ENCODE measurements at places on chromosomes 5 and 9.

DNA sequence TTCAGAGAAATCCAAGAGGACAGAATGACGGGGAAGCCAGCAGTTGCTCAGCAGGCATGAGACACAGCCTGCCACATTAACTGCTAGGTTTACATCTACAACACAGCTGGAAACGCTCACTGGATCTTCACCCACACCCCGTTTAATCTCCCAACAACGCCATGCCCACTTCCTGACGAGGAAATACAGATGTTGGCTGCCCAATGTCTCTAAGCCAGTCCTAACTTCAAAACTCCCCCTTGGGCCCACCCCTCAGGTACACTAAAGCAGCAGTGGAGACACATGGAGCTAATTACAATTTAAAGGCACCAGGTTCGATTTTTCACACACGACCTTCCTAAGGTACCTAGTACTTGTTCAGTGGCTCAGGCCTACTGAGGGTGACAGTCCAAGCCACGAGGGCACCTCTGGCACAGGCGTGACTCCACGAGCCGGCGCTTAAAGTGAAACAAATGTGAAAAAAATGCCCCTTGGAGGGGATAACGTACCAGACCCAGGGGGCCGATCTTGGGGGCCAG, 904 bp downstream of the RPL12 start:
- no peak for DNase-seq

DNA sequence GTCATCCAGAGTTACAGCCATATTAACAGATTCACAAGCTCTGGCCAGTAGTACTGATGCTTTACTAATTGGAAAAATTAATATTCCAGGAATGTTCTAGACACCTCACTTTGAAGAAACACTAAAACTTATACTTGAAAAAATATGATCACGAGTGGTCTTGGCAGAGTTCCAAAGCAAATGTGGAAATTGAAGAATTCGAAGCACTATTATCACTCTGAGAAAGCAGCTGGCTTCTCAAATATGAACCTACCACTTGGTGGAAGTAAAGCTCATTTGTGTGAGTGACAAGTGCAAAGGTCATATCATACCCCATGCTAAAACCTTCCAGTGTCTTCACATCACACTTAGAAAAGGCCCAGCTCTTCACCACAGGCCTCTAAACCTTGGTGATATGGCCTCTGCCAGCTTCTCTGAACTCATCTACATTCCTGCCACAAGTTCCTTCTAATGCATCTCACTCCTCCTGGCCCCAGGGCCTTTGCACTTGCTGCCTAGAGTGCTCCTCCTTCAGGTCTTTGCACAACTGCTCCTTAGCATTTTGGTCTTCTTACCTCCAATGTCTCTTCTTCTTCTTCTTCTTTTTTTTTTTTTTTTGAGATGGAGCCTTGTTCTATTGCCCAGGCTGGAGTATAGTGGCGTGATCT, 175.7 kb upstream of the SMIM23 start:
- DNase-seq, result no peak

- DNase-seq, result no peak
Measured at GRCh38 chr5:161547406-161547737, 847 bp upstream of the GABRB2 start.

DNA sequence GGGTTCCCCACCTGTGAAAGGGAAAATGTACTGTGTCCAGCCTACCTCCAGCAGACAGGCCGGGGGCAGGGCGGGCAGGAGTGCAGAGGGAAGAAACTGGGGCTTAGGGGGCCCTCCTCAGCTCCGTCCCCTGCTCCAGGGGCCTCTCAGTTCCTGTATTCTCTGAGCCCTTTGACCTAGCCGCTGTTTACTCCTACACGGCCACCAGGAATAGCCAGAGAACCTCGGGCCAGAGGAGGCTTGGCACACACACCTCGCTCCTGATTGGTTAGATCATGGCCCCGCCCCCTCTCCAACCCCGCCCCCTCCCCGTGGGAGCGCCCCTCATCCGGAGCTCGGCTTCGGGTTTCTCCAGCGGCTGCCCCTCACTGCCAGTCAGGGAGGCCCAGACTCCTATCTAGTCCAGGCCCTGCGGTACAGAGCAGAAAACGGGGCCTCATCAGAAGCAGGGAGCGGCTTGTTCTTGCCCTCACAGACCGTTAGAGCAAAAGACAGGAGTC, 2.2 kb downstream of the ST6GALNAC6 start:
- no peak for DNase-seq

GRCh38 chr5:80042330-80042729, 7.2 kb downstream of the THBS4 start:
- no peak for DNase-seq

DNA sequence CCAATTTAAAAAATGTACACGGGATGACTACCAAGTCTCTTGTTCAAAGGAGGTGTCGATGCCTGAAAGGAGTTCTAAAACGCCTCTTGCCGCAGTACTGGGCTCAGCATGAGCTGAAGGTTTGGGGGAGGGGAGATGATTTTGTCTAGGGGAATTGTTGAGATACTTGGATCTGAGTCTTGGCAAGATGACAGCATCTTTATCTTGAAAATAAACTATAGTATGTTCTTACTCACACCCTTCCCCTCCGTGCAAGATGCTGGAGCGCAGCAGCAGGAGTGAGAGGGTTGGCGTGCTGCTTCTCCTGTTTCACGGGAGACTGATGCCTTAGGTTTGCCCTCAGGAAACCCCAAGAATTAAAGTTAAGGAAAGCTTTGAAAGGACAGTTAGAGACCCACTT, 47.3 kb downstream of the FAM78A start:
- DNase-seq, result no peak

- DNase-seq, result no peak
Measured at GRCh38 chr9:128053560-128053959, 13.6 kb downstream of the NAIF1 start.

- no peak for DNase-seq
Measured at GRCh38 chr5:178396796-178397720, 164.5 kb upstream of the PHYKPL start.

- no peak for DNase-seq
Measured at GRCh38 chr9:27618066-27618465, 44.8 kb upstream of the C9orf72 start.

DNA sequence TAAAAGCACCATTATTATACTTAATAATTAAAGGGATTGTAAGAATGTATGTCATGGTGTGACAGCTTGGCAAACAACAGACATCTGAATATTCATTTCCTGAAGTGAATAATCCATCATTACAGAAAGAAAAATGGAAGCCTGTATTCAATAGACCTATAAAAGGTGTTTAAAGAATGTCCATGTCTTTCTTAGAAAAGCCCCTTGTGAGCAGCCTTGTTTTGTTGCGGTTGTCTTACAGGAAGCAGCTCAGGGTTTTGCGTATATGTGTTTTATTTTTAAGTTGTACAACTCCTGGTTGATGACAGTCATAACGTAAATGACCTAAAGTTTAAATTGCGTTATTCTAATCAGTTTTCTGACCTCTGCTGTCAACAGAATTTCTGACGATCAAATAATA, 53.8 kb downstream of the CAST start:
- DNase-seq, result no peak

GRCh38 chr5:109413458-109413857, 3.7 kb upstream of the PJA2 start:
- no peak for DNase-seq

- DNase-seq, result no peak
Measured at GRCh38 chr9:78986446-78986845, 585.3 kb upstream of the TLE4 start.

- no peak for DNase-seq
Measured at GRCh38 chr9:14993901-14994554, 83.8 kb upstream of the FREM1 start.

- DNase-seq, result no peak
Measured at GRCh38 chr9:20043035-20043434, 254.2 kb upstream of the SLC24A2 start.

GRCh38 chr5:40678460-40679147, 1.1 kb upstream of the PTGER4 start:
- no peak for DNase-seq

DNA sequence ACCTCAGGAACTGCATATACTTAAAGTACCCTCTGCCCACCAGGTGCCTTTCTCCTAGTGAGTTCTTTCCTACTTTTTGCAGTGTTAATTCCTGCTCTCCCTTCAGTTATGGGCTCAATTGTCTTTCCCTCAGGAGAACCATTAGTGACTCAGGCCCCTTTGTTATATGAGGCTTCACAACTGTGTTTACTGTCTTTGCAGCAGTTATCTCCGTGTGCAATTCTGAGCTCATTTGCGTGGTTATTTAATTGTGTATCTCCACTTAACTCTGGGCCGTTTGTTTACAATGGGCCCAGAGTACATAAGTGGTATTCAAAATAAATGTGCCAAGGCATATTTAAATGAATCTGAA, 9.6 kb downstream of the FBXO38 start:
- no peak for DNase-seq

DNA sequence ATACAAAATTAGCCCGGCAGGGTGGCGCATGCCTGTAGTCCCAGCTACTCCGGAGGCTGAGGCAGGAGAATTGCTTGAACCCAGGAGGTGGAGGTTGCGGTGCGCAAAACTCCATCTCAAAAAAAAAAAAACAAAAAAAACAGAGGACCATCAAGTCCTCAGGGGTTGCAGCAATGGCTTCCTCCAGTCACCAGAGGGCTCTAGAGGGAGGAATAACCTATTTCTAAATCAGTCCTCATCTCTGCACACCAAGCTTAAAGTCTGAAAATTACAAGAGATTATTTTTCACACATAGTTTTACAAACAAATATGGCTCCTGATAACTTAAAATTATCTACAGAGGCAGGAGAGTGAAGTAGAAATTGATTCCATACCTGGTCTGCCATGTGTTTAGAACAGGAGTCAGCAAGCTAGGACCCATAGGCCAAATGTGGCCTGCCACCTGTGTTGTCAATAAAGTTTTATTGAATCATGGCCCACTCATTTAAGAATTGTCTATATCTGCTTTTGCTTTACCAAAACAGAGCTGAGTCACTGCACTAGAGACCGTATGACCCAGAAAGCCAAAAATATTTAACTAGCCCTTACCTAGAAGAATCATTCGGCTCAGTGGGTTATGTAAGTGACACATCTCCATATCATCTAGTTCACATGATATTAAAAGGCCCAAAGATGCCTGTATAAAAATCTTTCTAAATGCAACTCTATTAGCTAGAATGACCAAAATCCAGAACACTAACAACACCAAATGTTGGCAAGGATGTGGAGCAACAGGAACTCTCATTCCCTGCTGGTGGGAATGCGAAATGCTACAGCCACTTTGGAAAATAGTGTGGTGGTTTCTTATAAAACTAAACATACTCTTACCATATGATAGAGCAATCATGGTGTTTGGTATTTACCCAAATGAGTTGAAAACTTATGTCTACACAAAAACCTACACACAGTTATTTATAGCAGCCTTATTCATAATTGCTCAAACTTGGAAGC, 207.7 kb downstream of the FRMD3 start:
- no peak for DNase-seq

DNA sequence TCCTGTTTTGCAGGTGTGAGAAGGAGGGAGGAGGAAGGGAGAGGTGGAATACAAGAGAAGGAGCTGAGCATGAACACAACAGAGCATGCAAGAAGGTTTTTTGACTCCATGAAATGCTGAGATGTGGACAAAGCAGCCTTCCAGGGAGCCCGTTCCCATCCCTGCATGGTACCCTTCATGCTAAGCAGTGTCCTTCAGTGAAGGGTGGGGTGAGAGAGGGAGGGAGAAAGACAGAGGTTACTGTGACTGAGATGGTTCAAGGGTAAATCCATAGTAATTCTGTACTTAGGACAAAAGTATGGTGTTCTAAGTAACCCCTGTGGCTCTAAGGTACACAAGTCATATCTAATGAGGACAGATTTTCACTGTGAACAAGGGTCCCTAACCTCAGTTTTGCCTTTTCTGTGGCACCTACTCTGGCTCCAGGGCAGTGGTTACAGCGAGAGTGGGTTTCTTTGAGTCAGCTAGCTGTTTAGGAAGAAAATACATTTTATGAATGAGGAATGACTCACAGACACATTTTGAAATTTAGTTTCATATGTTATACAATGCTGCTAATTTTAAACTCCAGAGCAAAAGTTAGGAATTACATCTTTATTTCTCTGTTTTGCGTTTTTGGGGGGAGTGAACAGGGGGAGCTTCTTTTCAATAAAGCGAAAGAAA, 184.9 kb upstream of the SLC12A2 start:
- no peak for DNase-seq

GRCh38 chr9:122126331-122127261, 33.0 kb downstream of the NDUFA8 start:
- DNase-seq, result no peak

DNA sequence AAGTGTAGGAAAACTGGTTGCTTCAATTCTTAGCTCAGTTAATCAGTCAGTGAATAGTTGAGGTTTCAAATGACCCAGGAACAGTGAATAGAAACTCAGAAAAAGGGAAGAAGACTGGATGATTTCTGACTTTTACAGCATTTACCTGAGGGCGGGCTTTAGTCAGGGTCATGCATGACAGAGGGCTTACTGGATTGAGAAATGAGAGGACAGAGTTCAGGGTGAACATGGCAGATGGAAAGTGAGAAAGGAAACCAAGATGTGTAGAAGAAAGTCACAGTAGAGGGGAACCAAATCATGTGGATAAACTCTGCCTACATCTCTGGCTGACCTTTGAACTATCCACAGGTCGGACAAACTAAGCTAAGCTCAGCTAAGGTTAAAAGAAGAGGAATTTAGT, 596.0 kb downstream of the SEMA5A start:
- no peak for DNase-seq

DNA sequence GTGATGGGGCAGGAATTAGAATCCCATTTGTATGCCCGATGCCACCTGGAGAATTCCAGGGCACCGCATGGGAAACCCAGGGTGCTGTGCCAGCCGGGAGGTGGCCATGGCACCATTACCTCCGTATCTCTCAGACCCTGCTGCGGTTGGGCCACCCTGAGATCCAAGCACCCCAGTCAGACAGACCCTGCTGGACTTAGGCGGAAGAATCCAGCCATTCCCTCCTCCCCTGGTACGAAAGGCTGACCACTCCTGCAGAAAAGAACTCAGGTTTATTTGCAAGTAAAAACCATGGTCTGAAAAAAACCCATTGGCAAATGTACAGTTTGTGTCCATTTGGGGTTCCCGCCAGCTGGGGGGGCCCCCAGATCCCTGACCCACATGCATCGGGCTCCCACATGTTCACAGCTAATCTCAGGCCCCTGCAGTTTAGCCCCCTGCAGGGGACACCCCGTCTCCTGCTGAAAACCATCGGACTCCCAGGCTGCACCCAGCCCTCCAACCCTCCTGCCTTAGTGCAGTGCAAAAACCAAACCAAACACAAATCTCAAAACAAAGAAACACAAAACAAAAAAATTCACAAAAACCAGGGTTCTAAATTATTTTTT, 23.6 kb upstream of the SARDH start:
- no peak for DNase-seq

DNA sequence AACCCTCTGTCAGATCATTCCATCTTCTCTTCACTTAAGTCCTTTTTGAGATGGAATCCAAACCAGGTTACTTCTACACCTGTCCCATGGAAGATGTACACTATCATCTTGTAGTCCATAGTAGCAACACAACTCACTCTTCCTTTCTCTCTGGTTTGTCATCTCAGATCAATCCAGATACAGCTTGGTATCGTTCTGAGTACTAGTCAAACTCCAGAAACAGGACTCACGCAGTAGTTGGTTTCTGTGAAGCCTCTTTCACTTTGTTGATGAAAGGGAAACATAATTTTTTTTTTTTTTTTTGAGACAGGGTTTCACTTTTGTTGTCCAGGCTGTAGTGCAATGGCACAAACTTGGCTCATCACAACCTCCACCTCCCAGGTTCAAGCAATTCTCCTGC, 484.0 kb downstream of the PRDM9 start:
- no peak for DNase-seq

Data from AG09319 (cell line).